ENCODE measurements at places on chromosomes 5 and 9. TPM values are rescaled to one million over a fixed set of nuclear protein-coding genes. Genes with fewer than 3 reads are reported as not detected.
A peak's percentile ranks its signal among the peaks of the same experiment; 100 is the strongest.

DNA sequence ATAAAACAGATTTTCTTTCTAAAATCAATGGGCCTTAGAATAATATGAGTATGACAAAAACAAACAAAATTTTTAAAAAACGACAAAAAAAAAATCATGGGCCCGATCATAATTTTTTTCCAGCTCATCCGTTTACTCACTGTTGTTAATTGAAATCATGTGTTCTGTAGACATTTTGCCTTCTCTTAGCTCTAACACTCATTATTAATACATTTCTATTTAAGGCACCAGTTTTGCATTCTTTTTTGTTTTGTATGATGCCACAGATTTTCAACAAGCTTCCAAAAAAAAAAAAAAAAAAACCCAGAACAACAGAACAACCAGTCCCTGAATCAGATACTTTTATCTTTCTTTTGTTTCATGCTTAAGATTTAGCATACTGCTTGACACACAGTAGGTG is 86.4 kb downstream of the PRLR start:
- DNase-seq, result no peak

DNA sequence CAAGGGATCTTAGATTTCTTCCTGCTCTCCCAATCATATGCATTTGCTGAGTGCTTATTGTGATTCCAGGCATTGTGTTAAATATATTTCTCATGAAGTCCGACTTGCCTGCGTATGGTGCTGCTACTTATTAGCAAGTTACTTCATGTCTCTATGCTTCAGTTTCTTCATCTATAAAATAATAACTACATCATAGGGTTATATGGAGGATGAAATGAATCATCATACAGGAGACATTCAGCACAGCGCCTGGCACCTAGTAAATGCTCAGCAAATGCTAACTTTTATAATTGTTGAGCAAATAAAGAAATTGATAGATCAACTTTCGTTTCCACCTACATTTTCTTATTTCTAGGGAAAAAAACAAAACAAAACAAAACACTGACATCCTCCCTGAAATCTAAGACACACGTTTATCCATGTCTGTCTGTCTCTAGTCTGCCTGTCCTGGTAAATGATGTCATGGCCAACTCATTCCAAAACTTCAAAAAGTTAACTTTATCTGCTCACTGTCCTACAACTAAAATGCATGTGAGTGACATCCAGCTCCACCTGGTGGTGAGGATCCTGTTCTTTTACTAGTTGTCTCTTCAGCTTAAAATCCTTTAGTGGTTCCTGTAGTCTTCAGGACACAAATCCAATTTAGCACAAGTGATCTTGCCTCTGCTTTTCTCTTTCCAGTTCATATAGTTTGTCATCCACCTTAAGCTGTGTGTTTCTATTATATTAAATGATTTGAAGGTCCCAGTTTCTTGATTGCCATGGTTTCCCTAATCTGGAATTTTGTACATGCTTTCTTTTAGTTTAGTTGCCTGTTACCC is 27.7 kb downstream of the PPP3R2 start:
- no peak for DNase-seq

DNA sequence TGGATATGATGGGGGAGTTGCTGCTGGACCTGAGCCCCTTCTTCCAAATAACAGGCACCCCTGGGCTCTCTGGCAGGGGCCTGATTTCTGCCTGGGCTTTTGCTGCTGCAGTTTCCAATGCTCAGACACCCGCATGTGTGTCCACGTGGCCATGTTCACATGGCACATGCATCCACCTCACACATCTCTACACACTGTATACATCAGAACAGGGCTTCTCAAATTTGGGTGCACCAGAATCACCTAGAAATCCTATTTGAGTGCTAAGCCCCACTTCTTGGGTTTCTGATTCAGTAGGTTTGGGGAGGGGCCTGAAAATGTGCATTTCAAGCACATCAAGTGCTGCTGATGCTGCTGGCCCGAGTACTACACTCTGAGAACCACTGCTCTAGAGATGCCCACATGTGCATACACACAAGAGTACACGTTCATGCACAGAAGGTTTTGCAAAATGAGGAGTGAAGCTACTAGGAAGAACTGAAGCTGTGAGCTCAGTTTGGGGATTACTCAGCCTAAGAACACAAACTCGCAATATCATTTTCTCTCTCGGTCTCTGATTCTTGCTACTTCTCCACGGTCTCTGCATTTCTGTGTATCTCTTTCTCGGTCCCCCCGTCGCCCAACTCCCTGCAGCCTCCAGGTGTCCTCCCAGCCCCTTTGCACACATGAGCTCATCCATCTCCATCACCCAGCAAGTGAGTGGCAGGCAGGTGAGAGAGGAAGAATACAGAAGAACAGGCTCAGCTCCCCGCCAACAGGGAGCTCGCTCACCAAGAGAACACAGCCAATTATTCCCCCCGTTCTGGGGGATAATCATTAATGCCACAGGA is 97.0 kb downstream of the PCDH1 start:
- DNase-seq, result no peak

DNA sequence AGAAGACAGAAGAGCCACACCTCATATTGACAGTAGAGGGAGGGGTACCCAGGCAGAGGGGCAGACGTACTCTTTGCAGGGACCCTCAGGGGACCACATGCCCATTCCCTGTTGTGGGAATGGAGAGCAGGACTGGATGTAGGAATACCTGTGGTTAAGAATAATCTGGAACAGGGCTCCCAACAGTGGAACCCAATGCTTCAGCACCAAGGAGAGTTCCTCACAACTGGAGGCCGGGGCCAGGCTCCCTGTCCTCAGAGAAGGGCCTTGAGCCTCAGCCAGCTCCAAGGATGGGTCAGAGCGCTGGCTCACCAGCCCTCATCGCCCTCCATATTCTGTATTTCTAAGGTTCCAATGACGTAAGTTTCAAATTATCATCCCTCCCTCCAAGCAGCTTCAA is 7.4 kb upstream of the SHC3 start:
- DNase-seq, result no peak

- no peak for DNase-seq
Observed at GRCh38 chr9:36276254-36276653, 18.0 kb upstream of the GNE start.

GRCh38 chr9:136297016-136297691 is 6.7 kb downstream of the CCDC187 start:
- peak; percentile 75 for DNase-seq

Gene GFI1B
- not detected for total RNA-seq

Gene ABCA1
- 33.4 TPM for total RNA-seq

Gene ADRB2
- 5.7 TPM for total RNA-seq

GRCh38 chr5:109756543-109757185 is 66.9 kb downstream of the MAN2A1 start:
- no peak for DNase-seq

DNA sequence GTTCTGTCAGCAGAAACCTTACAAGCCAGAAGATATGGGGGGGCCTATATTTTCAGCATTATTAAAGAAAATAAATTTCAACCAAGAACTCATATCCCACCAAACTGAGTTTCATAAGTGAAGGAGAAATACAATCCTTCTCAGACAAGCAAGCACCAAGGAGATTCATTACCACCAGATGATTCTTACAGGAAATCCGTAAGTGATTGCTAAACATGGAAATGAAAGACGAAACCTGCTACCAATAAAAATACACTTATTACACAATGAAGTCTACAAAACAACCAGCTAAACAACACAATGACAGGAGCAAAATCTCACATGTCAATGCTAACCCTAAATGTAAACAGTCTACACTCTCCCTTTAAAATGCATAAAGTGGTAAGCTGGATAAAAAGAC is 17.8 kb upstream of the C9orf72 start:
- DNase-seq, result no peak

DNA sequence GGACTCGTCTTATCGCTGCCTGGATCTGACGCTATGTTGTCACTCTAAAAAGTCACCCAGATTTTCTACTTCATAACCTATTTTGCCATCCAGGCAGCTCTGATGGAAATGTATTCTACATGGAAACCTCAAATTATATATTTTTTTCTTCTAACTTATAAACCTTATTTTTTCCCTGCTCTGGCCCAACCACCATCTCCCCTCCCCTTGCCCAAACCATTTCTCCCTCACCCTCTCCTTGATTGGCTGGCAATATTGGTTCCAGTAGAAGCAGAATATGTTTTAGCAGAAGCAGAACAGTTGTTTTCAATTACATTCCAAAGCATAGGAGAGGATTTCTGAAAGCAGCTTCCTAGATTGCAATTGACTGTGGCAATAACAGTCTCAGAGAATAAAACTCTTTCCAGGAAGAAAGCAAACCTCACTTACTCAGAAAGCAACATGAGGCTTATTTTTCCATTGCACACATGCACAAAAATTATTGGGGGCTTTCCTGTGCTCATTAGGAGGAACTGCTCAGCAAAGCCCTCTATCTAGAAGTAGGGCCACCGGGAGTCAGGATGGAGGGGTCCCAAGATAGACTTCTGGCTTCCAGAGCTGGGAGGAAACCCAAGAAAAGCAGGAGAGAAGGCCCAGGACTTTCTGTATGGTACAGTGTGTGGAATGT is 191.8 kb downstream of the ESM1 start:
- no peak for DNase-seq

GRCh38 chr5:173015598-173016455 is 32.3 kb downstream of the ATP6V0E1 start:
- DNase-seq, result peak; percentile 26

Gene NCS1
- 54.6 TPM for total RNA-seq

GRCh38 chr5:96743065-96743768 is 64.5 kb downstream of the ERAP1 start:
- no peak for DNase-seq

GRCh38 chr5:96292582-96293247 is 140.3 kb downstream of the PCSK1 start:
- no peak for DNase-seq

DNA sequence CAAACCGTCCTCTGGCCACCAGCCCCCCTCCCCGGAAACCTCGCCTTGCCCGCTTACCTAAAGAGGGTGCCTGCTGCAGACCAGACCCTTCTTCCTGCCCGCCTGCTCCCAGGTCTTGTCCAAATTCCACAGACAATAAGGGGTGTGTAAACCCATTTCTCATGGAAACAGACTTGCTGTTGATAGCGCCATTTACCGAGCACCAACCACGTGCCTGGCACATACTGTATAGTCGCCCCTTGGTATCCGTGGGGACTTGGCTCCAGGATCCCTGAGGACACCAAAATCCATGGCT is 25.1 kb downstream of the CDHR2 start:
- no peak for DNase-seq

Gene IFNK
- total RNA-seq, result not detected

- DNase-seq, result no peak
Observed at GRCh38 chr5:58786035-58786434, 203.2 kb downstream of the RAB3C start.

GRCh38 chr9:130984521-130984920 is 24.5 kb upstream of the LAMC3 start:
- DNase-seq, result no peak

- DNase-seq, result no peak
Observed at GRCh38 chr5:176732736-176733405, 77.5 kb upstream of the UNC5A start.

- no peak for DNase-seq
Observed at GRCh38 chr5:112143690-112144089, 275.4 kb downstream of the EPB41L4A start.

Gene RFESD
- 4.5 TPM for total RNA-seq

DNA sequence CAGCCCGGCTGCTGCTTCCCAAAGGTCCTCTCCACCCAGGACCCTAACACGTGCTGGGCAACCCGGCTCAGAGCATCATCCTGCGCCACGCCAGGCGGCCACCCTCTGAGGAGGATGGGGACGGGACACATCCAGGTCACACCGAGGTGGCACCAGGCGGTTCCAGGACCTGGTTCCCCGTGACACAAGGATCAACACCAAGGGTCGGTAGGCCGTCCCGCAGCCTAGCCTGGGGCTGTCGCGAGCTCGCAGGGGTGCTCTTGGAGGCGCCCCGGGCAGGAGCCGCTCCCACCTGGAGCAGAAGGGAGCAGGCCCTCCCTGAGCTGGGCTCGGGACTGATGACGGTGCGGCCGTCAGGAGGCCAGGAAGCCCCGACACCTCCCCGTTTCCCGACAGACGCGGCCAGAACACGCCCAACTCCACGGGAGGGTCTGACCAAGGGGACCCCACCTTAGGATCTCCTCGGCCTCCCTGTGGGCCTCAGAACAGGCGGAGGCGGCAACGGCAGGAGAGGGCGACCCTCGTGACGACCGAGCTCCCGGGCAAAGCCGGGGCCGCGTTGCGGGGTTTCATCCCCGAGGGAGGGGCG is 6.3 kb downstream of the EXD3 start:
- no peak for DNase-seq

Gene PLPP7
- 3.9 TPM for total RNA-seq

GRCh38 chr9:79569814-79570447 is 1.8 kb upstream of the TLE4 start:
- no peak for DNase-seq

DNA sequence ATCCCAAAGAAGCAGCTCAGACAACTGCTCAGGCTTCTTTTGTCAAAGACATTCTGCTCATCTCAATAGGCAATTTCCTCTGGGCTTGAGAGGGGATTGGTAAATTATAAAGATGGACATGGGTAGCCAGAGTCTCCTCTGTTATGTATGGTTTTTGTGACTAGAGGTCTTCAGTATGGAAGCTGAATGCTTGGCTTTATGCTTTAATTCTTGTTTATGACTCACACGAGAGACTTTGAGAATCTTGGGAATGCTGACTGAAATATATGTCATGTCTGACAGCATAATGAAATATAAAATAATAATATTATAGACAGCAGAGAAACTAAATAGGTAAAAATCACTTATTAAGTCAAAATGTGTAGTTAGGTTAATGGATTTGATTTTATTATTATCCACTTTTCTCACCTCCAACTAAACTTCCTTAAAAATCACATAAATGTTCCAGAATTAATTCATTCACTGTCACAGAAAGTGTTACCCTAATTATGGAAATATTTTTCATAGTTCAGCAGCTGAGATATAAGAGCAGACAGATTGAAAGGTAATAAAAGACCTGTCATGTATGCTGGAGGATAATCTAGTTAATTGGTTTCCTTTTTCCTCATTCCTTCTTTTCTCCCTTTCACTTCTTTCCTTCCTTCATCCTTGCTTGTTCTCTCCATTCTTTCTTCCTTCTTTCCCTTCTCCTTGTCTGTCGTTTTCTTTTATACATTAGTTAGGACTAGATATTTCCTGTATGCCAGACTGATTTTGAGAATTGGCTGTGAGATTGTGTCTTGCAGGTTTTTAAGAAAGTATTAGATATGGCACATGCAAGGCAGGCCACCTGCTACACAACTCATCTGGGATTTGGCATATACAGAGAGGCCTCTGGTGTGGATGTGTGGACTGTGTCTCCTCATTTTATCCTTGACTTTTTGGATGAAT is 1866.1 kb upstream of the NUDT12 start:
- DNase-seq, result no peak

DNA sequence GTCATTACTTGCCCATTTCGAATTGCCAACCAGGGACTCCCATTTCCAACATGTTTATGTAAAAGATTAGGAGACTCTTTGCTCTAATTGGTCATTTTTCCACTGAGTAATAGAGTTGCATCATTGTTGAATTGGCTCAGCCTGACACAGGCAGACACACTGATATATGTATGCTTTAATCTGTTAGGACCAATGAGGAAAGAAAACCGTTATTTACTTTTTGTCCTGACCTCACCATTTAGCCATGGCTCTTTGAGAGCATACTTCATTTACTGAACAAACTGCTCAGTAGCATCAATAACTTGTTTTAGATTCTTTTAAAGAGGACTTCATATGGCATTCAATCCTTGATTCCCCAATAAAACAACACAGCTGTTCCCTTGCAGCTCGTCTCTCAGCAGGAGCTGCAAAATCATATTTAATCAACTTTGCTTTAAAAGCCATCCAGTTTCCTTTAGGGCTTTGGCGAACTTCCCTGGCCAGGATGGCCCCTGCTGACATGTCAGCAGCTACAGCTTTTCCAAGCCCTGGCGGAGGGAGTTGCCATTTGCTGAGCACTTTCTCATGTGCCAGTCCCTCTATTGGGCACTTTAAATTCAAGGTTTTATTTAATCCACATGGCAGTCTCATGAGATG is 251.5 kb upstream of the TNC start:
- DNase-seq, result peak; percentile 53

Gene TRIM14
- total RNA-seq, result 66.9 TPM

Data from ureter (tissue), 1 donor.